ENCODE measurements at places on chromosomes 13 and 19.

DNA sequence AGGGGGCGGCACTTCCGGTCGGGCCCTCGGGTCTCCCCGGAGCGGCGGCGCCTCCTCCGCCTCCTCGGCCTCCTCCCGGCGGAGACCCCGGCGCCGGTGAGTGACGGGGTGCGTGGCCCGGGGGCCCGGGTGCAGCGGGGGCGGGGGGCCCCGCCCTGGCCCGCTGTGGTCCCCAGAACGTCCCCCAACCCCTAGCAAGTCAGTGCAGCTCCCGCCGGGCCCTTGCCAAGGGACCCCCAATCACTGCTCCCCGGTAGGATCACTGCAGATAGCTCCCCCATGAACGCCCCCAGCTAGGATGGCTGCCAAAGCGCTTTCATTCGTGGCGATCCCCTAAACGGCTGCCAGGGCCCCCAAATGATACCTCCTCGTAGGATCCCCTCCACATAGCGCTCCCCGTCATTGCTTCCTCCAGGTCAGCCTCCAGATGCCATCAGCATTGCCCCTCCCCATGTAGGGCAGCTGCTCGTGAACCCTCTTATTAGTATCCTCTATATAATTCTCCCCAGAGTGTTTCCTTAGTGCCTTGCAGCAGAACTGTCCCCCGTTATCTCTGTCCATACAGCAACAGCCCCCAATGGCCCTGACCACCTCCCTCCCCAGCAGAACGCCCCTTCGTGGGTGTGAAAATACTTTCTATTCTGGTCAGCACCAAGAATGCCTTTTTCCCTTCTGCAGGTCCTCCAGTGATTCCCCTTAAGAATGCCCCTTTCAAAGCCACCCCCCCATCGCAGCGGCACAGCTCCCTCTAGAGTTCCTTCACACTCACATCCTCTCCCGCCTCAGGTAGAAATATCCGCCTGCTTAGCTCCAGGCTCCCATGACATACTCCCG is at the start of gene ZNF865:
ZNF865 (plus strand) TSS at position 11 of the 834 bp plus-strand sequence. CDS start 7,972 bp downstream, outside the sequence.
- peak; percentile 97 for DNase-seq

DNA sequence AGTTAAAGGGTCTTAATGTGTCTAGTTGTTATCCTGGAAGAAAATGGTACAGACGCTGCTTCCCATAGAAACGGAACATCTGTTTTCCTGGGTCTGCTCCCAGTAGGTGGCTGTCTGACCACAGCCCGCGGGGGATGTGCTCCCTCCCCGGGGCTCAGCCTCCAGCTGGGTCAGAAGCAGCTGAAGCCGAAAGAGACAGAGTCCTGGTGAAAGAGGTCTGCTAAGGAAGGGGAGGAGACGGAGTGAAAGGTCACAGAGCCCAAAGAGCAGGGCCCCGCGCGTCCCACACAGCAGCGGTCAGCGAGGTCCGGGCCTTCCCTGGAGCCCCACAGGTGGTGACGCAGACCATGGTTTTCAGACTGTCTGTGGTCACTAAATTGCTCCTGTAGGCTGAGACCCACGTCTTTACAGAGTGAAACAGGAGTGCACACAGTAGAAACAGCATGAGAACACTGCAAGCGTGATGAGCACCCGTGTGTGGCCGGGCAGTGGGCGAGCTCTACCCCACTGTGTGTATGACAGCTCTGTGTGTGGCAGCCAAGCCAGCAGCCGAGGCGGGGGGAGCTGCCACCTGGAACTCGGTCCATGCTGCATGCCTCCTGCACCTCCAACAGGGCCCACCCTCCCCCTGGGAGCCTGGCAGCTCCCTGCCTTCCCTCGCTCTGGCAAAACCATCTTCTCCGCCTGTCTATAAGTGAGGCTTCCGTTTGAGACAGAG is 52.0 kb upstream of the C13orf46 start:
- no peak for DNase-seq

DNA sequence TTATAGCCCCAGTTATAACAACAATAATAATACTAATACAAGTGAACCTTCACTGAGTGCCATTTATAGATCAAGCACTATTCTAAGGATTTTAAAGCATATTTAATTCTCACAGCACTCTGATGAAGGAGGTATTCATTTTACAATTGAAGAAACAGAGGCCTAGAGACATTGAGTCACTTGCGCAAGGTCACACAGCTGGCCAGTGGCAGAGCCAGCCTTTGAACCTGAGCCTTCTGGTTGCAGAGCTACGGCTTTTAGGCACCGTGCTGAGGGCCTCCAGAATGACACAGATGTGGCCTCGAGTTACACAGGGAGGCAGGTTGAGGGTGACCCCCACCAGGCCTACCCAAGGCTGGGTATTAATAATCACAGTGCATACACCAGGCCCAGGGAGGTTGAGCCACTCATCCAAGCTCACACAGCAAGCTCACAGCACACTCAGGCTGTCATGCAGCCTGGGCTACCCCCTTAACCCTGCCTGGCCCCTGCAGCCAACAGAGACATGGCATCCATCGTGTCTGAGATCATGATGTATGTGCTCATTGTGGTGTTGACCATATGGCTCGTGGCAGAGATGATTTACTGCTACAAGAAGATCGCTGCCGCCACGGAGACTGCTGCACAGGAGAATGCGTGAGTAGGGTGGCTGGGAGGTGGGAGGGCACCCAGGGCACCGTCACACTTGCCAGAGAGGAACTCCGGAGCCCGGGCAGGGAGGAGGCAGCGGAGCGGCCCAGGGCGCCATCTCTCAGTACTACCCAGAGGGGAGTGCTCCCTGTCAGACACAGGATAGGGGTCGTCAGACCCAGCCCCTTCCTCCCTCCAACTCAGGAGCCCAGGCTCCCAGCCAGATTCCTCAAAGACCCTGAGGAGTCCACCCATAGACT is 2.7 kb upstream of the HPN start:
- DNase-seq = no peak

DNA sequence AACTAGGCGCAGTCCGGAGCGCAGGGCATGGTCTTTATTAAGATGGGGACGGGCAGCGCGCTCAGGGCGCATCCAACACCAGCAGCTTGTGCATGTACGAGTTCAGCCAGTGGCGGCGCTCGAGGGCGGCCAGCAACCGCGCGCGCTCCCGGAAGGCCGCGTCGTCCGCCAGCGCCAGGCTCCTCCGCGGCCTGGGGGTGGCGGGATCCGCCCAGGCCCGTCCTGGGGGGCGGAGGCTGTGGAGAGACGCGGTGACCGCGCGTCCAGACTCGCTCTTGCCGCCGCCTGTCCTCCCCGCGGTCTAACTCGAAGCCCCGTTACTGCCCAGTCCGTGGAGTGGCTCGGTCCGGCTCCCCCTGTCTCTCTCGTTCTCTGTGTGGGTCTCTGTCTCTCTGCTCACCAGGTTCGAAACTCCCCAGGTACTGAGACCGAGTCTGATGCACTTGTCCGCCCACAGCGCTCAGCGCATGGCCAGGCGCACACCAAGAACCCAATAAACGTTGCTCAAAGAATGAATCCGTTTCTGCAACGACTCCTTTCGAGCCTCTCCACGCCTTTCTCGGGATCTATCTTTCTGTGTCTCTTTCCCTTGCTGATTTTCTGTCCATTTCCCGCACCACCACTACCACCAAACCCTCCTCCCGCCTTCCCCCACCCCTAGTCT is 702 bp downstream of the PTH2 start:
- peak; percentile 63 for DNase-seq

- DNase-seq = peak; percentile 86
Measured at GRCh38 chr13:53200498-53201453, 172.2 kb downstream of the OLFM4 start.

DNA sequence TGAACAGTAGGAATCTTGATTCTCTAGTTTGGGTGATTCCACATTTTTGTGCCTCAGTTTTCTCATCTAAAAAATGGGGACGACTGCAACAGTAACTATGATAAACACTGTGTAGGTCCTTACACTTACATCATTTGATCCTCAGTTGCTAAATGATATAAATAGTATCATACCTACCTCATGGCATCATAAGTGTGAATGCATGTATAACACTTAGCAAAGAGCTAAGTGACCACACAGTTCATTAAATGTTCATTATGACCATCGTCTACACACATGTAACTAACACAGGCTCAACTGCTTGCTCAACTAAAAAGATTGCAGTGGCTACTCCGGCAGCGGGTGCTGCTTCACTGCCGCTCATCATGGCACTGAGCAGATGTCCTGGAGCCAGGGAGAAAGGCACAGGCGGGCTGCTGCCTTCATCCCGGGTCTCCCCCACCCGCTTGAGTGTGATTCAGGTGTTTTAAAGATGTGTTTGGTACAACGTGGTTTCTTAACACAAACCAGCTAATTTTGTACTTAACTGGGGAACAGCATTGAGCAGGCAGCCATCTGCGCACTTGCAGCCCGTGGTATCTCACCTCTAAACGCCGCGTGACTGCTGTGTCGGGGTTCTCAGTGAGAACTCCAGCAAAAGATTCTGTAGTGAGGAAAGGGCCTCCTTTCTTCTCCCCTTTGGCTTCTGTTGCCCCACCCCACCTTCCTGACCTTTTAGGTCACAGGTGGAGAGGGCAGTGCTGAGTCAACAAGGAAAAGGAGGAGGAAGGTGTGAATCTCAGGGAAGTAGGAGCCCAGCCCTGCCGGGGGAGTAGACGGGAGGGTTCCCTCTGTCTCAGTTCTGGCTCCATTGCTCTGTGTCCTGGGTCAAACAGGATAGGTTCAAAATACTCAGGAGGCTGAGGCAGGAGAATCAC is 11.7 kb upstream of the ACTN4 start:
- peak; percentile 79 for DNase-seq

- DNase-seq = peak; percentile 54
Measured at GRCh38 chr19:16326401-16327168, 2.0 kb downstream of the KLF2 start.

GRCh38 chr13:78376033-78376432 is 227.3 kb downstream of the POU4F1 start:
- no peak for DNase-seq

DNA sequence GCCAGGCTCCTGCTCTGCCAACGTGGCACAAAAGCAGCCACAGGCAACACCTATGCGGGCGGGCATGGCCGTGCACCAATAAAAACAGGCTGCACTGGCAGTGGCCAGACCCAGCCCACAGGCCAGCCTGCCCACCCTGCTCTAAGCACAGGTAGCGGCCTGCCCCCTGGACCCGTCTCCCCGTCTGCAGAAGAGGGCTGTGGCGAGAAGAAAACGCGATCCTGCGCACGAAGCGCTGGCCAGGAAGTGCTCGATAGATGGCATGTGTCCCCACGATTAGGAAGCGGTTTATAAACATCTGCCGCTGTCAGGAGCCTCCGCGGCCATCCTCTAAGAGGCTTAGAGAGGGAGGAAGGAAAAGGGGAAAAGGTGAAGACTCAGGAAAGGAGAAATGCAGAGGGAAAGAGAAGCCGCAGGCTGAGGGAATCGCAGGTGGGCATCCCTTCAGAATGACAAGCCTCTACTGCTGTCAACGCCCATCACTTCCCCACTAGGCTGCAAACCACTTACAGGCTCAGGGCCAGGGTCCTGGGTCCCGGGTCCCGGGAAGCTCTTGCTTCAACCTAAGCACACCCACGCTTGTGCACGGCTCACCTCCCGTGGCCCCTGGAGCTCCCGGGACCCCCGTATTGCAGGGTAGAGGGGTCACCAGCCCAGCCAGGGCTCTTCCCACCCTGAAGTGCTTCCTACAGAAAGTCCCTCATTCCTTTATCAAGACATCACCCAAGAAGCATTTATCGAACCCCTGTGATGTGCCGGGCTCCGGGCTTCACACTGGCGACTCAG is 10.5 kb downstream of the MLLT1 start:
- no peak for DNase-seq

GRCh38 chr19:4861147-4861546 is 6.3 kb downstream of the PLIN3 start:
- DNase-seq = no peak

GRCh38 chr19:42762789-42763188 is 2.7 kb downstream of the PSG8 start:
- no peak for DNase-seq

DNA sequence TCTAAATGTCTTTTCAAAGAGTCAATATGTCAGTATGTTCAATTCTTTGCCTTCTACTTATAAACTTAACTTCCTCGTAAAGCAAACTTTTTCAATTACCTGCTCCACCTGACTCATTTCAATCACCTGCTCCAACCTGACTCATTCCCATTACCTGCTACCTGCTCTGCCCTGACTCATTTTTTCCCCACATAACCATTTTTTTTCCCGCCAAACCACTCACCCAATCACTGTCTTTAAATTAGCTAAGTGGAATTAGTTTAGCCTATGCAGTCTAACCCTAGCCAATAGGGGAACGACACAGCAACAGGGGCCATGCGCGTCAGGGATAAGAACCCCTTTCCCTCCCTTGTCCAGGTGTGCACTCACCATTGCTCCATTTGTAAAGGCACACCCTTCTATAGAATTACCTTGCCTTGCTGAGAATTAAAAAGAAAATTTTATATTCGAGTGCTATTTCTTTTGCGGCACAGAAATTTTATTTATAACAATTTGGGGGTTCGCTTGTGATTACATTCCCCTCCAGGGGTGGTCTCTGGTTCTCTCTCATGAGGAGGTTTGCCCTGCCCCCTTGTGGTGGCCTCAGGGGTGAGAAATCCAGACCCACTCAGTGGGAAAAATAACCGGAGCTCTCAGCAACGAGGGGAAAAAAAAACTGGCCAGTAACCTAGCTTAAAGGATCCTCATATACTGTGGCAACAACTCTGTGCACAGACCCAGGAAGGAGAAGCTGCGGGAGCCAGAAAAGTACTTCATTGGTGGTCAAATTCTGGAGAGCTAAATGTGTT is 193.1 kb downstream of the ZNF486 start:
- DNase-seq = peak; percentile 79

DNA sequence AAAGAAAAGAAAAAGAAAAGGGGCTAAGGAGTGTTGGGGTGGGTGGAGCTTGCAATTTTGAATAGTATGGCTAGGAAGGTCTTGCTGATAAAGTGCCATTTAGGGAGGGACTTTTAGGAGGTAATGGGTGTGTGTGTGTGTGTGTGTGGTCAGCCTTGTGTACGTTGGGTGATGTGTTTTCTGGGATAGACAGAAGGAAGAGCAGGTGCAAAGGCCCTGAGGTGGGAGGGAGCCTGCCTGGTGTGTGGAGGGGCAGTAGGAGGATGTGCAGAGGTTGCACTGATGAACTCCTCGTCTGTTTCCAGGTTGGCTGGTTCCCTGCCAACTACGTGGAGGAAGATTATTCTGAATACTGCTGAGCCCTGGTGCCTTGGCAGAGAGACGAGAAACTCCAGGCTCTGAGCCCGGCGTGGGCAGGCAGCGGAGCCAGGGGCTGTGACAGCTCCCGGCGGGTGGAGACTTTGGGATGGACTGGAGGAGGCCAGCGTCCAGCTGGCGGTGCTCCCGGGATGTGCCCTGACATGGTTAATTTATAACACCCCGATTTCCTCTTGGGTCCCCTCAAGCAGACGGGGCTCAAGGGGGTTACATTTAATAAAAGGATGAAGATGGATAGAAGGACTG is 30.5 kb upstream of the ADGRE1 start:
- no peak for DNase-seq
